ENCODE measurements at places on chromosomes 7 and 10. TPM values are rescaled to one million over a fixed set of nuclear protein-coding genes. Genes with fewer than 3 reads are reported as not detected.

GRCh38 chr10:131630772-131631258 lies 270.0 kb upstream of the PPP2R2D start:
- peak; percentile 9 for DNase-seq

- DNase-seq: no peak
Measured at GRCh38 chr10:4813023-4813422, 13.0 kb upstream of the AKR1E2 start.

DNA sequence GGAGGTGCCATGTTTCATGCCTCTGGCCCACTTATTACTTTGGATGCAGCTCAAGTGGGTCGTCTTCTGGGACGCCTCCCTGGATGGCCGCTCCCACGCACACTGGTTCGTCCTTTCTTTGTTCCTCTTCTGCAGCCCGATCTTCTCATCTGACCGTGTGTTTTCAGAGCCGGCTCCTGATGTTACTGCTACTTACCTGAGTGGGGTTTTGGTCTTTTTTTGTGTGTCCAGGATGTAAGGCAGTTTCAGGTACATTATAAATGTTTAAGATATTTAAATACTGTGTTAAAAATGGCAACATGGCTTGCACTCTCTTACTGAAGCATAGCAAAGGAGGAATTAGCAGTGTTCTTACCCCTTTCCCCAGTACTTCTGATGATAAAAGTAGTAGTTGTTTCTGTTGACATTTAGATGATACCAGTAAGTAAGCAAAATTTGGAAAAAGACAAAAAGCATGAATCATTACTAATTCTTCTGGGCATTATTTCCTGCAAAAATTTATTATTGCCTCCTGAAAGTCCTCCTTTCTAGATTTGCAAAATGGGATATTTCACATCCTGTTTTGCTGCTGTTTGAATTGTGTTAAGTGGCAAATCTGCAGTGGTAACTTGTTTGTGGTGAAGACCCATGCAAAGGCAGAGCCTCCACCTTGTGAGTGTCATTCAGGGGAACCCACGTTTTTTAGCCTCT lies 59.4 kb downstream of the SHH start:
- no peak for DNase-seq

DNA sequence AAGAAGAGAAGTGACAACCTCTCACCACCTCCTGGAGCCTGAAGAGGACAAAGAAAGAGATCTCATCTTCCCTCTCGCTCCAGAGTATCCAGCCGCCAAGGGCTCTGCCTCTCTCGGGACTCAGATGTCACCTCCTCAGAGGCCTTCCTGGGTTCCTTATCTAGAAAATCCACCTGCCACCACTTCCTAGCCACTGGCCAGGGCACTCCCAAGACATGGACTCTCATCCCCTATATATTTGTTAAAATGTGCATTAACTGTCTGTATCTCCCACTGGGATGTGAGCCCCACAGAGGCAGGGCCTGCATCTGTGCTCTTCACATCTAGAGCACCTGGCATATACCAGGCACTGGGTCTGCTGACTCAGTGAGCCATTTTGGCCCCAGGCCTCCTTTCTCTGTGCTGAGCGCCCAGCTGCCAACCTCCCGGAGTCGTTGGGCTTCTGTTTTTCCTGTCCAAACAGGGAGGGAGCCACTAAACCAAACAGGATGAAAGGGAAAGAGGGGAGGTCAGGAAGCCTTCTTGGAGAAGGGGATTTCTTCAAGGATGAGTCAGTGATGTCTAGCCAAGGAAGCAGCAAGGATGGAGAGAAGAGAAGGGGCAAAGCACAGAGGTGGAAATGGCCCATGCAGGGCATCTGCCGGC lies 58.9 kb downstream of the KCNMA1 start:
- no peak for DNase-seq

Gene ABCB4
- not detected for total RNA-seq

DNA sequence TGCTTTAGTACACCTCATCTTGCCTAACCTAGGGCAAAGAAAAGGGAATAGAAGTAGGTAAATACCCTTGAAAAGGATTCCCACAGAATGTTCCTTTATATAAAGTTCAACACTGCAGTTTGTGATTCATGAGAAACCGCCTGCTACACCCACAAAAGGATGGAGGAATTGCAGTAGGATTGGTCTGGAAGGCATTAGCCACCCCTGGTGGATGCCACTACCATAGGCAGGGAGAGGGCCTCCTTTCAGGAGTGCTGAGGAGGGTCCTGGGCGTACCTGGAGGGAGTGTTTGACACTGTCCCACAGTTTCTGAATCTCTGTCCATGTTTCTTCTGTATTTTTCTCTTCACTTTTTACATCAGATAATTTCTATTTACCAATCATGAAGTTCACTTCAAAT lies 221.8 kb upstream of the TMEM72 start:
- DNase-seq: no peak

DNA sequence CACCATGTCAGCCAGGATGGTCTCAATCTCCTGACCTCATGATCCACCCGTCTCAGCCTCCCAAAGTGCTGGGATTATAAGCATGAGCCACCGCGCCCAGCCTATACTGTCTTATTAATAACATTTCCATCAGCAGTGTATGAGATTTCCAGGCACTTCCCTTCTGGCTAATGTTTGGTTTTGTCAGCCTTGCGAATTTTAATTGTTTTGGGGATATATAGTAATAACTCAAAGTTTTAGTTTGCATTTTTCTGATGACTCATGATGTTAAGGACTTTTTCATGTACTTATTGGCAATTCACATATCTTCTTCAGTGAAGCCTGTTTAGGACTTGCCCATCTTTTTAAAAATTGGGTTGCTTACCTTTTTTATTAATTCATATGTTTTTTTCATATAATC lies 76.0 kb downstream of the TMEM270 start:
- no peak for DNase-seq

DNA sequence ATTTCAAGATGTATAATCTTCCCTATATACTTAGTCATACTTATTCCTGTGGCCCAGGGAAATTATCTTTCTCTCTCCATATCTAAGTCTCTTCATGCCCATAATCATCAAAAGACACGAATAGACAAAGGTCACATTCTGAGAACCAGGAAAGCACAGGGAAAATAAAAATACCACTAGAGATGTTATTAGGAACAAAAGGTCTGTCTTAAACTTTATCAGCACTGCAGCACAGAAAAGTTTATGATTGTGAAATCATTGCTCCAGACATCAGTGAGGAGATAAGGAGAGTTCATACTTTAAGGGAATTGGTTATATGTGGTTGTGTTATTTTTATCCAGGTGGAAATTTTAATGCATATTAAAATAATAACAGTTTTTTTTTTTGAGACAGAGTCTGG lies 974.6 kb upstream of the CELF2 start:
- DNase-seq: no peak

Gene CRYGN
- 0.35 TPM for total RNA-seq

- DNase-seq: no peak
Measured at GRCh38 chr10:105986486-105986885, 1178.0 kb downstream of the SORCS1 start.

DNA sequence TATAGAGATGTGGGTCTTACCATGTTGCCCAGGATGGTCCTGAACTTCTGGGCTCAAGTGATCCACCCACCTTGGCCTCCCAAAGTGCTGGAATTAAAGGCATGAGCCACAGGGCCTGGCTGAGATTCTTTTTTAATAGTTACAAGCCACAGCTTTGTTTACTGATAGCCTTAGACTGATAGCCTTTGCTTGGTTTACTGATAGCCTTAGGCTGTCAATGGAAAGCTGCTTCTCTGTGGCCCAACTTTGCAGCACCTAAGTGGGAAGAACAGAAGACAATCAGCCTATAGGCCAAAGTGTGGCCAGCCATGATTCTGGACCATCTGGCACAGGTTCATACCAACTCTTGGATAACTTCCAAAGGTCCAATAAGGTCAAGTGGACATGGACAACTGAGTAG lies 24.1 kb upstream of the CDCA7L start:
- no peak for DNase-seq

Gene MBLAC1
- total RNA-seq: 4.1 TPM

GRCh38 chr10:13759168-13759567 lies 172.4 kb downstream of the PRPF18 start:
- no peak for DNase-seq

Gene TEX47
- not detected for total RNA-seq

DNA sequence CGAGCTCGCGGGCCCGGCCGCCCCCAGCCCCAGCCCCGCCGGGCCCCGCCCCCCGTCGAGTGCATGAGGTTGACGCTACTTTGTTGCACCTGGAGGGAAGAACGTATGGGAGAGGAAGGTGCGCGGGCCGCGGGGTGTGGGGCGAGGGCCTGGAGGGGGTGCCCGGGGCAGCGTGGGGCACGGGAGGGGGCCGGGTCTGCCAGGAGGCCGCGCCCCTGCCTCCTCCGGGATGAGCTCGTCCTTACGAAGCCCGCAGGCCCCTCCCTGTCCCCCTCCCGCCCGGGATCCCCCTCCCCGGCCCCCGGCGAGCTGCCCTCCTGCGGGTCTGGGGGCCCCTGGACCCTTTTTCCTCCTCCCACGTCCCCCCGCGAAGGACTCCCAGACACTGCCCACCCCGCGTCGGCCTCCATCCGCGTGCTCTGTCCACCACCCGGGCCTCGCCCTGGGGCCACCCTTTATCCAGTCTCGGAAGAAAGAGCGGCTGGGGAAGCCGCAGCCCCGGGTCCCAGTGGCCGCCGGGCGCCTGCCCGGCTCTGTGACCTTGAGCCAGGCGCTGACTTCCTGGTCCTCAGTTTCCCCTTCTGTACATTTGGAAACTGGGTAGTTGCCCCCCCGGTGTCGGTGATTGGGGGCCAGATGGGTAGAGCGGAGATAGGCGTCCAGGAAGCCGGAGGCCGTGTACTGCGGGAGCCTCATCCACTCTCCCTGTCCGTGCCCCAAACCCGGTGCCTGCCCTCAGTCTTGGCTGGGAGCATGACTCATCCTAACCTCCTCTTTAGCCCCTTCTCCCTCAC lies 521 bp downstream of the LIMK1 start:
- peak; percentile 38 for DNase-seq

DNA sequence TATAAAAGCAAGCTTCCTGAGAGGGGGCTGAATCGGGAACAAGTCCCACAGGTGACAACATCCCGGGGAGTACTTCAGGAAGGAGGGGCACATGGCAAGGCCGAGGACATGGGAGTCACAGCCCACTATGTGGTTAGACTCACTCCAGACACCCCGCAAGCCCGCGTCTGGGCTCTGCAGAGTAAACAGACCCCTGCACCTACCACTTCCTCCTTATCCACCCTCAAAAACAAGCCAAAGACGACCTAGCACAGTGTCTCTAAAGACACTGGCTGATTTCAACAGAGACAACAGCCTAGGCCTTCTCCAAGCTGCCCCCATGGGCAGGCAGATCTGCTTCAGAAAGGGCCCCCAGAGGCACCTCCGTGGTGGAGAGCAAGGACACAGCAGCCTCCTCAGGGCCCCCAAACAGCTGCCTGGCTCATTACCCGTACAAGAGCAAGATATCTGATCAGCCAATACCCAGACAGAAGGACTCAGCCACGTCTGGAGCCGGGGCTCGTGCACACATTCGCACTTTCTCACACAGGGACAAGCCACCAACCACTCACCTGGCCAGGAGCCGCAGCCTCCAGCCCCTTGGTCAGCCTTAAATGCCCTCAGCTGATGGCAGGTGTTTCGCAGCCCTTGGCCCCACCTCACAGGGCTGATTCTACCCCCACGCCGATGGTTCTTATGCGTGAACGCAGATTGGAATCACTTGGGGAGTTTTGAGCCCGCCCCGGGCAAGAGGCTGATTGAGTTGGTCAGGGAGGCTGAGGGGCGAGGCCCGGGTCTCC lies 10.7 kb upstream of the KPNA7 start:
- DNase-seq: no peak

Gene NPTX2
- total RNA-seq: not detected

DNA sequence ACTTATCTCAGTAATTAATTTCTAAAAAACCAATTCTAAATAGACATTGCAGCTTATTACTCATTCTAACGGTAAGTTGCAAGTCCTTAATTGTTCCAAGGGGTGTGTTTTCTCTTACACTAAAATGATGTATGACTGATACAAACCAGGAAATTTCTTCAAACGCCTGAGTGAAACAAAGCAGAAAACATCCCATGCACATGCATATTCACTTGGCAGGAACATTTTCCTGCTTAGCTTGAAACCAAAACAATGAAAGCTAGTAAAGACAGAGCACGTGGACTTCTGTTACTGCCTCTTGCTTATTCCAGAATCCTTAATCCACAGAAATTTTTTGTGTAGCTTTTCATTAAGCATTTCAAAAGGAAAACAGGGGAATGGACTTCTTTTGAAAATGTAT lies 187.7 kb downstream of the MTERF1 start:
- no peak for DNase-seq

GRCh38 chr7:89780291-89780690 lies 374.0 kb upstream of the STEAP1 start:
- no peak for DNase-seq

Gene ANKRD30A
- total RNA-seq: not detected

DNA sequence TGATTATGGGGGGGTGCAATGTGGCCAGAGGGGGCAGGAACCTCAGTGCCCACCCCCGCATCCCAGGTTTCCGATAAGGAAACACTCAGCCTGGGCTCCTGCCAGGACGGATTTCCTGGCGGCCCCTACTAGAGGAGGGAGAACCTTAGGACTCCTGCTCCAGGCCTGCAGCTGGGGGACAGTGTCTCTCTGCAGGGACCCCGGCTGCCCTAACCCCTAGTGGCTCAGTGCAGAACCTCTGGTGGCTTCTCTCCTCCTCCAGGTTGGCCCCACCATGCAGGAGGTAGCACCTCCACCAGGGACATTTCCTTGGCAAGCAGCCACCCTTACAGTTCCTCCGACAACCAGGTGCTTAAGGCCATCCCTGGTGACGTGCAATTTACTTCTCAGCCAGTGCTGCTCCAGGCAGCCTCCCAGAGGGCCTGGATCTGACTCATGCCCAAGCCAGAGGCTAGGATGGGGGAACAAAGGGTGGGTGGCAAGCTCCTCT lies 31.9 kb downstream of the SH2B2 start:
- no peak for DNase-seq

DNA sequence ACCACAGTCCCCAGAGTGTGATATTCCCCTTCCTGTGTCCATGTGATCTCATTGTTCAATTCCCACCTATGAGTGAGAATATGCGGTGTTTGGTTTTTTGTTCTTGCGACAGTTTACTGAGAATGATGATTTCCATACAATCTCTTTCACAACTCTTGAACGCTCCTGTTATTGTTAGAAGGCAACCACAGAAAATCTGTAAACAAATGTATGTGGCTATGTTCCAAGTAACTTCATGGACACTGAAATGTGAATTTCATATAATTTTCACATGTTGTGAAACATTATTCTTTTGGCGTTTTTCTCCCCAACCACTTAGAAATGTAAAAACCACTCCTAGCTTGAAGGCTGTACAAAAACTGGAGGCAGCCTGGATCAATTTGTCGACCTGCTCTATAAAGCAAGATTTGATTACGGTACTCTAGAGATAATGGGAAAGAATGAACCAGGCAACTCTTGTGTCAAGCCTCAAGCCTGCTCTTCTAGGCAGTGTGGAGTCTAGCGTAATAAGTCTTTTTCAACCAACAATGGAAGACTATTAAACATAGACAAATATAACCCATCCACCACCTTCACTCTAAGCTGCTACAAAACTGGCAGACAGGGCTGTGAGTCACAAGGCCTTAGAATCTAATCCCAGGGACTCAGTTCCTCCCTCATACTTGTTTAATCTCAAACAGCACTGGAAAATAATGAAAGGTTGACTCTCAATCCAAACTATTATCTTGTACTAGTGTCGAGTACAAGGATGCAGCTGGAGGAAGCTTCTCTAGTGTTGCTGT lies 22.7 kb downstream of the ARL3 start:
- DNase-seq: no peak
